HuH-7.5 (cell line): ENCODE measurements at places on chromosomes 13 and 19.
A peak's percentile ranks its signal among the peaks of the same experiment; 100 is the strongest.

- no peak for DNase-seq
These were observed 66.4 kb downstream of the KLF12 start for GRCh38 chr13:74067818-74068217.

DNA sequence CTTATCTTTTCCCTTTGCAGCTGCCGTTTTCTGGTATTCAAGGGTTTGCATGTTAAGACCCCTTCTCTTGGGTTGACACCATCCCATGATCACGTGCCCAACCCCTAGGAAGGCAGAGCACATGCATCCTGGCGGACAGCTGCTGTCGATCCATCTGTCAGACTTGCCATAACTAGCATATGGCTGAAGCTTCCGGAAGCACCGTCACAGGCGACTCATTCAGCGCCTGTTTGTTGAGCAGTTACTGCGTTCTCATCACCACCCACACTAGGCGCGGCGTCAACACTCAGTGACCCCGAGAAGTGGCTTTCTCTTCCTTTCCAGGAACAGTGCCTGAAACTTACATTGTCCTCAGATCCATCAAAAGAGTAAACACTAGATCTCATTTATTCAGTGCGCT, 93.6 kb downstream of the SOX1 start:
- DNase-seq, result no peak

GRCh38 chr19:33861950-33862349, 65.3 kb downstream of the KCTD15 start:
- DNase-seq, result no peak

GRCh38 chr19:821231-821824, 427 bp downstream of the PLPPR3 start:
- peak; percentile 77 for DNase-seq

- peak; percentile 9 for DNase-seq
These were observed 185.7 kb downstream of the PTPRS start for GRCh38 chr19:5154799-5155426.

DNA sequence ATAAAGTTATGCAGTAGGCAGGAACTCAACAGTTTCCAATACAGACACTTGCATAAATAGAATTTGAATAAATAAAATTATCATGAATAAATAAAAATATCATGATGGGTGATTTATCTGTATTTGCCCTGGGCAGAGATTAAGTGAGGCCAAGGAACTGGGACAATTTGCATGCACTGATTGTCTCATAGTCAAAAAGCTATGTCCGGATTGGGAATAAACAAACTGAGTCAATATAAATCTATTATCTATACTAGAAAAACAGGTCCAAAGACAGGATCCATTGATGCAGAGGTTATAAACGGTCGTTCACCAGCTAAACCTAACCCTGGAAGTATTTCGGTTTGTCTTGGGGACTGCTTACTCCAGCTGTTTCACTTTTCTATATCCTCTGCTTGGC, 26.2 kb upstream of the FBXL3 start:
- no peak for DNase-seq

GRCh38 chr19:41957838-41958366, 1.2 kb downstream of the RABAC1 start:
- DNase-seq, result peak; percentile 95

DNA sequence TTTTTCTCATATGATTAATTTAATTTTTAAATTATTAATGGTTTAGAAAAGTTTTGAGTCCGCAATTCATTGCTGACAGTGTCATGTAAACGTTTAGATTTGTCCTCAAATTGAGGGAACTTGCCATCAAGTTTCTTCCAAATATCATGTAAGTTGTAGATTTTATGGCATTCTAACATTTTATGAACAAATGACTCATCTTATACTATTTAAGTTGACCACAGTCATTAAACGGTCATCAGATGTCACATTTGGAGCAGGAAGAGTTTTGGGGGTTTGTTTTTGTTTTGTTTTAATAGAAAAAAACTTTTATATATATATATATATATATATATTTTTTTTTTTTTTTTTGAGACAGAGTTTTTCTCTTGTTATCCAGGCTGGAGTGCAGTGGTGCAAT, 4.3 kb downstream of the ZNF114 start:
- DNase-seq, result no peak

DNA sequence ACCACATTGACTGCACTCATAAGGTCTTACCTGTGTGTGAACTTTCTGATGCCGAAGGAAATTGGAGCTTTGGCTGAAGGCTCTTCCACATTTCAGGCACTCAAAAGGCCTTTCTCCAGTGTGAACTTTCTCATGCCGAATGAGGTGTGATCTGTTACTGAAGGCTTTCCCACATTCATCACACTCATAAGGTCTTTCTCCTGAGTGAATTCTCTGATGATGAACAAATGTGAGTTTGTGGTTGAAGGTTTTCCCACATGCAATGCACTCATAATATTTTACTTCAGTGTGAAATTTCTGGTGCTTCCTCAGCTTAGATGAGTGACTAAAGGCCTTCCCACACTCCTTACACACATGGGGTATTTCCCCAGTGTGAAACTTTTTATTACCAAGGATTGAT, 5.7 kb downstream of the ZNF132 start:
- DNase-seq, result no peak

GRCh38 chr19:8342684-8343482, at the start of gene KANK3:
Gene KANK3 (minus strand): TSS chr19:8343262. CDS start chr19:8337828, 5,434 bp downstream.
- DNase-seq, result peak; percentile 99

GRCh38 chr13:40221460-40222201, 444.8 kb downstream of the FOXO1 start:
- DNase-seq, result no peak

- no peak for DNase-seq
These were observed 11.8 kb downstream of the PPP1R37 start for GRCh38 chr19:45104658-45105349.

- no peak for DNase-seq
These were observed 32.2 kb downstream of the SLAIN1 start for GRCh38 chr13:77729502-77730221.

DNA sequence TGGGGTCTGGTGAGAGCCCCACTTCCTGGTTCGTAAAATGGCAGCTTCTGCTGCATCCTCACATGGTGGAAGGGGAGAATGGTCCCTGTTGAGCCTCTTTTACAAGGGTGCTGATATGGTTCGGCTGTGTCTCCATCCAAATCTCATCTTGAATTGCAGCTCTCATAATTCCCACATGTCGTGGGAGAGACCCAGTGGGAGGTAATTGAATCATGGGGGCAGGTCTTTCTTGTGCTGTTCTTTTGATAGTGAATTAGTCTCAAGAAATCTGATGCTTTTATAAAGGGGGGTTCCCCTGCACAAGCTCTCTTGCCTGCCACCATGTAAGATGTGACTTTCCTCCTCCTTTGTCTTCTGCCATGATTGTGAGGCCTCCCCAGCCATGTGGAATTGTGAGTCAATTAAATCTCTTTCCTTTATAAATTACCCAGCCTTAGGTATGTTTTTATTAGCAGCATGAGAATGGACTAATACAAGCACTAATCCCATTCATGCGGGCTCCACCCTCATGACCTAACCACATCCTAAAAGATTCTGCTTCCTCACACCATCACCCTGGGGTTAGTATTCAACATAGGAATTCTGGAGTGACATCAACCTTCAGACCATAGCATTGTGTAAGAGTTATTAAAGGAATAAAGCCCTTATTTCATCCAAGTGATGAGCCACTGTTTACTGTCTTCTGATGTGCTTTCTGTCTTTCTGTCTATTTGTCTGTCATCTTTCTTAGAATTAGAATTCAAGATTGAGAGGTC, 159.0 kb upstream of the IRS2 start:
- DNase-seq, result no peak

DNA sequence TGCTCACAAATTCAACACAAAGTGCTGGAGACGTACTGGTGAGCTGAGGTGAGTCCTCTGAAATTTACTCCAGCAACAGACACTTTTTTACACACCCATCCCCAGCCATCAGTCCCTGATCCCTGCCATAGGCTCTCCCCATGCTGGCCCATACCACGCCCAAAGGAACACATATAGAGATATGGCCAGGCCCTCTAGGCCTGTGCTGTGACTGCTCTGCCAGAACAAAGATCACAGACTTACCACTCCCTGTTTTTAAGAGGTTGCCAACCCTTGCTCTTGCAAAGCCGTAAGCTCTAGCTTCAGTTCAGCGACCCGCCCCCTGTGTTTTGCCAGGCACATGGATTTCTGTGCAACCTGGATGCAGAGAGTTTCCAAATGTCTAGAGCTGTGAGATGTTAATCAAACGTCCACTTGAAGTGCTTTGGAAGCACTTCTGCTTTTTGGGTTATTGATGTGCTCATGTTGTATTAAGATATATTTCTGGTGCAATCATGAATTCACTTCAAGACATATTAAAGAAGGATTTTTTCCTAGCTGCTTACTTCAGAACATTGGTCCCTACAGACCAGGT, 59.7 kb downstream of the DLEU7 start:
- no peak for DNase-seq

GRCh38 chr13:34421858-34422475, 520.1 kb upstream of the NBEA start:
- no peak for DNase-seq

DNA sequence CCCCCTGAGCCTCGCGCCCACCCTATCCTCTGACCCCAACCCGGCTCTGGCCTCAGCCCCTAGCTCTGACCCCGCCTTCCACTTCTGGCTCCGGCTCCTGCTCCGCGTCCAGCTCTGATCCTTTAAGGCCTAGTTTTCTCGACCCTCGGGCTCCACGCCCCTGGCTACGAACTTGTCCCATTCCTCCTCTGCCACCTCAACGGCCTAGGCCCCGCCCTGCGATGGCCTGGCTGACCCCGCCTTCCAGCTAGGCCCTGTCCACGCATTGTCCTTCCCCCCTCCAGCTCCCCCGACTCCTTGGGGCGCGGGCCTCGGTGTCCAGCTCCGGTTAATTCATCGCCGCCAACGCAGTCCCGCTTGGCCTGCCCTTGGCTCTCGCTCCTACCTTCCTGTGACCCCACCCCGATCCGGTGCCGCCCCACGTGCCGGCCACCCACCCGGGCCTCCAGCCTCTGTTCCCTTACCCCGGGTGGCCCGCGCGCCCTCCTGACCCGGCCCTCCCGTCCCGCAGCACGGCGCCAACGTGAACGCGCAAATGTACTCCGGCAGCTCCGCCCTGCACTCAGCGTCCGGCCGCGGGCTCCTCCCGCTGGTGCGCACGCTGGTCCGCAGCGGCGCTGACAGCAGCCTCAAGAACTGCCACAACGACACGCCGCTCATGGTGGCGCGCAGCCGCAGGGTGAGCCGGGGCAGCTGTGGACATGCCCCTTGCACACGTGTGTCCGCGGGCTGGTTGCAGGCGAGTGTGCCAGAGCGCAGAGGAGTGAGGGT, 9.4 kb downstream of the BCL3 start:
- DNase-seq, result no peak

DNA sequence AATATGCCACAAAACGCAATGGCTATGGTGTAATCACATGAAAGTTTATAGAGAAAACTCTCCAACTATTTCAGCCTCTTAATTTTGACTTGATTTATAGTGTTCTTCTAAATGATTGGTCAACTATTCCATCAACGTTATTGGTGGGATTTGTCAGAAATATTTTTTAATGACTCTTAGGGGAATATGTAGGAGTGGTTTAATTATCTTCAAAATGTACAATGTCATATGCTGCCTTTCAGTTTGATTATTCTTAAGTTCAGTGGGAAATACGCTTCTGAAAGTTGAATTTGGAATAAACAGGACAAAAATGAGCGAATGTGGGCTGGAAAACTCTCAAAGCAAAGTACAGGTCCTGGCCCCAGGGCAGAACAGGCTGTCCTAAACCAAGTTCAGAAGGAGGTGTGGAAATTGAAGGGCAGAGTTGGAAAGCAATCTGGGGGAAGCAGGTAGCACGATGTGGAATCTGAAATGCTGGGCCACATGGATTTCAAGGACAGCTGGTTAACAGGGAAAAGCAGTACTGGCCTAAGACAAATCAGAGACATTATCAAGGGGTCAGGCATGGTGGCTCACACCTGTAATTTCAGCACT, 60.8 kb upstream of the MYCBP2 start:
- DNase-seq, result no peak

GRCh38 chr13:42607546-42607945, 33.6 kb downstream of the TNFSF11 start:
- no peak for DNase-seq

- no peak for DNase-seq
These were observed 20.7 kb upstream of the CLN5 start for GRCh38 chr13:76971215-76971614.

DNA sequence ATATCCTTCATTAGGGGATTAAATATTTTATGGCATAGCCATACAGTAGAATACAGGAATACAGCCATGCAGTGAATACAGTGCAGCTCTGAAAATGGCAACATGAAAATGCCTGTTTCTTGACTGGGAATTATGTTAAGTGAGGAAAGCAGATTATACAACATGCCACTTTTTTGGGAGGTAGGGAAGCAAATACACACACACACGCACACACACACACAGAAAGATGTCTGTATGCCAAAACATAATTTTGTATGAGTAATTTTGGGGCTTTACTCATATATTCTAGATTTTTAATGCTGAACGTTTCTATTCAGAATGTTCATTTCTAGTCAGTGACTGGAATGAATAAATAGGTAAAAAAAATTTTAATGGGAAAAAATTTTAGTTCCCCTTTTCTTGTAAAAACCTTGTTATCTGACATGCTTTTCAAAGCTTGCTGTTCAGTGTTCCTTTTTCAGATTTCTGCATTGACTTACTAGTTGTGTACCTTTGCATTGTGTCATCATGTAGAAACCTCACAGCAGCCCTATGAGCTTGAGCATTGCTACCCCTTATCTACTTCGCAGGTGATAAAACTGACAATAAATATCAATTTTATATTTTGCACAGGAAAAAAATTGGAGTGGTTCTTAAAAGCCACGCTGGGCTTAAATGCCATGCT, 7.8 kb downstream of the GPR183 start:
- DNase-seq, result no peak

- DNase-seq, result no peak
These were observed 40.3 kb downstream of the ERICH6B start for GRCh38 chr13:45575146-45575829.

GRCh38 chr19:10219678-10220077, 11.5 kb downstream of the S1PR2 start:
- peak; percentile 51 for DNase-seq

DNA sequence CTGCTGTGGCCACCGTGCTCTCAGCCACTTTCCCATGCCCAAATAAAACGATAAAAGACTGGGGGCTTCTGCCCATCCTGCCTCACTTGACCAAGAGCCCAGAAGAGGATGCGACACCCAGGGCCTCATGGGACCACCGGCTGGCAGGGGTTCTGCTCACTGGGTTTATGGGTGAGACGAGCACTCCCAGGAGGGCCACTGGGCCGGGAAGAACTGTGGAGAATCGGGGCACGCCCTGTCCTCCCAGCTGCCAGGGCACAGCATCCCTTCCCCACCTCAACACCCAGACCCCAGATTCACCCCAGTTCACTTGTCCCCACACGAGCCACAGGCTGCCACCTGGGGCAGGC, 4.7 kb upstream of the F10 start:
- DNase-seq, result no peak
